ENCODE measurements at places on chromosomes 6 and 20.

DNA sequence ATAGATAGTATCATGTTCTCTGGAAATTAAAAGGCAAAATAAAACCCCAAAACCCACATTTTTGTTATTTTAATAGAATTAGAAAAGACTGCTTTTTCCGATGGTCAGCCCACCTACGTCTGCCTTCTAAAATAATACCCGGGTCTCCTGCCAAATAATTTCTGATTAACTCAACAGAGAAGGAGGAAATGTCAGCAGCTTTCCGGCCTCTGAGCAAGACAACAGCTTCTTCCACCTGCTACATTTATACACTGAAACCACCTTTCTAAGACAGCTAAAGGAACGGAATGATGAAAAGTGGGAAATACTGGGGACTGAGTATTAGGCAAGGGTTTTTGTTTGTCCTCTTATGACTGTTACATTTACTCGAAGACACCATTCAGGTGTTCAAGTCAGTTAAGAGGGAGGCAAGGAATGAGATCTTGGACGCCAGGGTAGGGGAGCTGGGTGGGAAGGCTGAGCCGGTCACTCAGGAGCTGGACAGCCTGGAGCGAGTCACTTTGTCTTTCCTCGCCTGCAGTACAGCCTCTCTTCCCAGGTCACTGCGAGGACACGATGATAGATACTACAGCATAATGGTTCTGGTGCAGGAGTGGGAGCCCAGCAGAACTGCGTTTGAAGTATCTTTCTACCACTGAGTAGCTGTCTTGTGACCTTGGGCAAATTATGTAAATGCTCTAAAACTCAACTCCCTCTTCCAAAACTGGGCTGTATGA lies 96.3 kb upstream of the QKI start:
- DNase-seq: no peak

DNA sequence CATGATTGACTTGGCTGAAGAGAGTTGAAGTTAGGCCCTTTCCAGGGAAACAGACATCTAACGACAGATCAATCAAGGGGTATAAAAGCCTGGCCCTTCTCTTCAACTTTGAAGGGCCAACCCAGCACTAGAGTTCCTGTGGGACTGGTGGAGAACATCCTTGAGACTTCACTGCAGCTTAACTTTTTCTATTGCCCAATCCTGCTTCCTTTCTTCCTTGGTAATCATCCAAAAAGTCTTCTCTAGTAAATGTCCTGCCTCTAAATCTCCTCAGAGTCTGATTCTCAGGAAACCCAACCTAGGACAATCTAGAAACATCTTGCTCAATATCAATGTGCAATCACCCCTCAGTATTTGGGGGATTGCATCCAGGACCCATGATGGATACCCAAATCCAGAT lies 1.9 kb downstream of the MKKS start:
- DNase-seq: no peak

DNA sequence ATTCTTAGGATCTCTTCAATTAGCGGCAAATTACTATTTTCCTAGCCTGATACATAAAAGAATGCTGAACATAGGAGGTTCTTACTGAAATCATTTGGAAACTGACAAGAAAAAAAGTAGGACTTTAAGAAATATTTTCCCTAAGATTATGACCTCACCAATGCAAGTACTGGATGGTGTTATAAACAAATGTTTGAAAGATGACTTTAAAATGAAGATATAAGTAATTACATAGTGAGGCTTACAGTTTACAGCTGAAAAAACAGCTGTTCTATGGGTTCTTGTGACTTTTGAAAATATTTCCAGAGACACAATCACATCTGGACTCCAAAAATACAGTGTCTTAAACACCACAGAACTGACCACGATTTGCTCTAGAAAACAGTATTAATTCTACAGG lies 64.9 kb downstream of the ADAT2 start:
- DNase-seq: no peak

DNA sequence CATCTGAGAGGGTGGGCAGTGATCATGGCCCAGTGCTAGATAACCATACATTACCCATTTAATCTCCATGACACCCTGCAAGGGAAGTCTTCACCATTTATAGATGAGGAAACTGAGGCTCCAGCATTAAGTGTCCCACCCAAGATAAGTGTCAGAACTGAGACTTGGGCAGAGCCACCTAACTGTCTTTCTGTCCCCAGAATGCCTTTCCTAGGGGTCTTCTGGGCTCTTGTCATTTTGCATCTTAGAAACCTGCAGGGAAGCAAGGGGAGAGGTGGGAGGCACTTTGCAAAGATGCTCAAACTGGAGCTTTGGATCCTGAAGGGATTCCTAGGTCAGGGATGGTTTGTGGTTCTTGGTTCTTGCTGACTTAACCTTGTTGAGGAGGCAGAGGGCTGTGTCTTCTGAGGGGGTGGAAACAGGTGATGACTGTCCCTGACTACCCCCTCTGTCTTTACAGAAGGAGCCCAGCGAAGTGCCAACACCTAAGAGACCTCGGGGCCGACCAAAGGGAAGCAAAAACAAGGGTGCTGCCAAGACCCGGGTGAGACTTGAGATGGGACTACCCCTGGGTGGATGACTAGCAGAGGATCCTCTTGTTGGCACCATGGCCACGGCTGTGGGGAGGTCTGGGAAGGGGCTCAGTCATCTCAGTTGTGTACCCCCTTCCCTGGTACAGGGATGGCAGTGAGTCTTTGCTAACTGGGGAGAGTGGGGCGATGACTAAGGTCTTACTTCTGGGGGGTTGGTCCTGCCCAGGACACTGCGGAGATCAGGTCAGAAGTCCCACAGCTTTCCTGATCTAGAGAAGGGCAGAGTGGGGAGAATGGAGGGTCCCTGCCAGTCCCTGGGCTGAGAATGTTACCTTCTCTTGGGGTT lies 5.8 kb downstream of the HMGA1 start:
- no peak for DNase-seq

GRCh38 chr6:161164182-161164625 lies 109.7 kb downstream of the AGPAT4 start:
- no peak for DNase-seq

DNA sequence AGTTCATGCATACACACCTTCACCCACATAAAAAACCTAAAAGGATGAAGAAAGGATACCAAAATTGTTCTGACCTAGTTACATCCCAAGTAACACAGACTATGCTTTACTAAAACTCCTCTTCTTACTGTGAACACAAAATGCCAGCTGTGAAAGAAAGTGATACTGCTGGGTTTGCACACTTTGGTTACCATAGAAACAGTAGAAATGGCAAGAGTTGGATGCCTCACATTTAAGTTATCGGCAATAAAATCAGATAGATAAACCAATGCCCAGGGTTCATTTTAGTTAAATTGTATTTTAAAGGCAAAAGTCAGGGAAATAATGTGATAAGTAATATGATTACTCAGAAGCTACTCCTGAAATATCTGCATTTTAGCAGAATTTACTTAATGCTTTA lies 161.9 kb downstream of the CDK19 start:
- DNase-seq: no peak

GRCh38 chr20:46775806-46776205 lies 66.4 kb downstream of the SLC2A10 start:
- no peak for DNase-seq

- no peak for DNase-seq
Measured at GRCh38 chr20:48149902-48150301, 364.6 kb upstream of the SULF2 start.

DNA sequence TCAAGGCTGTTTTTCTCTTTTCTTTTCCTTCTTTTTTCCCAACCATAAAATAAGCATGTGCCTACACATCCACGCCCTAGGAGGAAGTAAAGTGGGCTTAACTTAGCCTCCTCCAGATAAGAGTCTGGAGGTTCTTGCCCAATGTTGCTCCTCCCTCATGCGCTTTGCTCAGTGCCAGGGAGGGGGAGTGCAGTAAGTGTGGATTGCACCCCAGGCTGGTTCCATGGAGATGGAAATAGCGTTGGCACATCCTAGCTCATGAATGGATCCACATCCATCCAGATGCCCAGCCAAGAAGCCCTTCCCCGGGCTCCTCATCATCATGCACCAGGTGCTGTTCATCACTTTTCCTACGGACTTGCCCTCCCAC lies 58.2 kb downstream of the NEDD9 start:
- DNase-seq: no peak

DNA sequence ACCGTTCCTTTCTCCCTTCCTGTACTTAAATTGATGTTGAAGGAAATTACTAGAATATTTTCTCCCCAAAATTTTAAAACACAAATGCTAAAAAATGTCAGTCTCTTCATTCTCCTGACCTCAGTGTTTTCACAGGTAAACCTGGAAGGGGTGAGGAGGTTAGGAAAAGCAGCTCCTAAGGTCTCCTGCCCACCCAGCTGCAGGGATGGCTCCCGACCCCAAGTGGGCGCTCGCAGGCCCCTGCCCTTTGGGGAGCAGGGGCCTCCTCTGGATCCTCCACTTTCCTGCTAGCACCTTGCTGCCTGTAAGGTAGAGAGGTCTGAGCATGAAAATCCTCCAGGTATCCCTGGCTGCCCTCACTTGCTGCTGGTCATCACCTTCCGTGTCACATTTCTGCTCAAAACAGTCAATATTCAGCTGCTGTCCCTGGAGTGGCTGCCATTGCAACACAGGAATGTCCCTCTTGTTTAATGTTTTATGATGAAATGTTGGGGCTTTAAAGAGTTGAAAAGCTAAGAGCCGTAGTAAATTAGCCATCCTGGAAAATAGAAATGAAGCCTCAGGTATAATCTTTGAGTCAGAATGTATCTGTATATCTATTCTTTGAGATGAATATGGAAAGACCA lies 10.9 kb upstream of the HSP90AB1 start:
- DNase-seq: no peak

DNA sequence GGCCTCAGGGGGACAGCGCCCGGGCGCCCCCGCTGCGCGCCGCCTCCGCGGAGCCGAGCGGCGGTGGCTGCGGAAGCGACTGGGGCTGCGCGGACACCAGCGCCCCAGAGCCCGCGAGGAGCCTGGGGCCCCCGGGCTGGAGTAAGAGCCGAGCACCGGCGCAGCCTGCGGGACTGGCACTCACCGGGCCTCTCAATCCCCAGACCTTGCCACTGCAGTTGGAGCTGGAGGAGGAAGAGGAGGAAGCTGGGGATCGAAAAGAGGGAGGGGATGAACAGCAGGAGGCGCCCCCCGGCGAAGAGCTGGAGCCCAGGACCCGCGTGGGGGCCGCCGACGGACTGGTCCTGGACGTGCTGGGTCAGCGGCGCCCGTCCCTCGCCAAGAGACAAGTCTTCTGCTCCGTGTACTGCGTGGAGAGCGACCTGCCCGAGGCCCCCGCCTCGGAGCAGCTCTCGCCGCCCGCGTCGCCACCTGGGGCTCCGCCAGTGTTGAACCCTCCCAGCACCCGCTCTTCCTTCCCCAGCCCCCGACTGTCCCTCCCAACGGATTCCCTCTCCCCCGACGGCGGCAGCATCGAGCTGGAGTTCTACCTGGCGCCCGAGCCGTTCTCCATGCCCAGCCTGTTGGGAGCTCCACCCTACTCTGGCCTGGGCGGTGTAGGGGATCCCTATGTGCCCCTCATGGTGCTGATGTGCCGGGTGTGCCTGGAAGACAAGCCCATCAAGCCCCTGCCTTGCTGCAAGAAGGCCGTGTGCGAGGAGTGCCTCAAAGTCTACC lies 590 bp downstream of the RNF217 start:
- no peak for DNase-seq

DNA sequence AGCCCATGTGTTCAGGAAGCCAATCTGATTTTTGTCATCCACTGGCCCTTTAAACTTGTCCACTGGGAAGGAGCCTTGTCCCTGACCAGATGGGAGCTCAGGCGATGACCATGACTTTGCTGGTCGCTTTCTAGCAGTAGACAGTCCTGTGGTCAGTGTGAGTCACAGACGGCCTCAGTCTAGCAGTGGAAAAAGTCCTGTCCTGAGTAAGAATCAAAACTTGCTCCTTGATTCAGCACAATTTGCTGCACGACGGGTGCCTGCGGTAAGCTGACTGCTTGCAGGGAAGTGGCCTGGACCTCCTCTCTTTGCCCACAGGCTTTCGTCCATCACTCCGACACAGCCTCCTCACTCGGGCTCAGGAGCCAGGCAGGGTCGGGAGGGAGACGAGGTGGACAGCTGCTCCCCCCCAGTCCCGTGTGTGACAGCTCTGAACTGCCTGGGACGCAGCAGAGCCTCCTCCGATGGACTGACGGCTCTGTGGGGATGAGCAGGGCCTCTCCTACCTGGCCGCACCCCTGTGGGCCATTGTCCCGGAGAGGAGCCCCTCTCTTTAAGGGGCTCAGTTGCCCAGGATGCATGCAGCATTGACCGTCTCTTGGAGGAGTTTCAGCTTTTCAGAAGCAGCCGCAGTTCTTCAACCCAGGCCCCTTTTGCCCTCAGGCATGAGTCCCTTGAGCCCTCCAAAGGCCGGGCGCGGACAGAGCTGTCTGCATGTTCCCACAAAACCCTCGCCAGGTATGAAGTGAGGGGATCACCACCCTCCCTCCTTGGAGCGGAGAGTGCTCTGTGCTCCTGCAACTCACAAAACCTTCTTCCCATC lies 209.2 kb downstream of the ANKRD60 start:
- no peak for DNase-seq

- DNase-seq: no peak
Measured at GRCh38 chr6:166499350-166500163, 86.9 kb downstream of the RAMACL start.

DNA sequence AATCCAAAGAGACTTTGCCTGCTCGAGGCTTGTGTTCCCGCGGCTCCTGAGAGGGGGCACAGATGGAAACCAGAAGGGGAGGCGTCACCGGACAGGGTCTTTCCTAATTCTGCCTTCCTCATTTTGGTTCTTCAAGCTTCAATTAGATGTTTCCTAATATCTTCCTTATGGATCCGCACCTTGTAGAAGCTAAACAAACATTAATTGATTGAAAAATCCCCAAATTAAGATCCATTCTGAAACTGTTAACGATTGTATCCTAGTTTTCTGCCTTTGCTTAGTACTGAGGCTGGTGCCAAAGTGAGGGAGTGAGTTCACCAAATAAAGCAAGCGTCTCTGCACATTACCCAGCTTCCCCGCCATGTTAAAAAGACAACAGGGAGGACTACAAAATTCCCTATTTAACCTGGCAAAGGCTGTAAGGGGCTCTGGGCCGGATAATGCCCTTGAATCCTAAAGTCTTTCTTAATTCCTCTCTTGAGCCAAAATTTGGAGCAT lies 123.2 kb downstream of the GPX5 start:
- no peak for DNase-seq

- no peak for DNase-seq
Measured at GRCh38 chr20:62570897-62571668, 71.2 kb upstream of the SLCO4A1 start.

DNA sequence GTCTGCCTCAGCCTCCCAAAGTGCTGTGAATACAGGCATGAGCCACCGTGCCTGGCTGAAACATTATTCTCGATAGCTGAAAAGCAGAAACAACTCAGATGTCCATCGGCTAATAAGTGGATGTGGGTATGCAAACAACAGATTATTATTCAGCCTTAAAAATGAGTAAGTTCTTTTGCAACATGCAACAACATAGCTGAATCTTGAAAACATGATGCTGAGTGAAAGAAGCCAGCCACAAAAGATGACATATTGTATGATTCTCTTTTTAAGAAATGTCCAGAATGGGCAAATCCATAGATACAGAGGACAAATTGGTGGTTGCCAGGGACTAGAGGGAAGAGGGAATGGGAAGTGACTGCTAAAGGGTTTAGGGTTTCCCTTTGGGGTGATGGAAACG lies 61.7 kb downstream of the RIOK1 start:
- no peak for DNase-seq

GRCh38 chr20:41247523-41248367 lies 69.8 kb downstream of the ZHX3 start:
- DNase-seq: no peak
